Stimulated activated CD4-positive, alpha-beta T cell treated with anti-CD3 and anti-CD28 coated beads, Interleukin-2, amount 100 ng/mL, for 24 hours (primary cell): ENCODE measurements at places on chromosomes 1 and 21.

GRCh38 chr1:198273748-198274295 is 117.0 kb downstream of the NEK7 start:
- no peak for DNase-seq

DNA sequence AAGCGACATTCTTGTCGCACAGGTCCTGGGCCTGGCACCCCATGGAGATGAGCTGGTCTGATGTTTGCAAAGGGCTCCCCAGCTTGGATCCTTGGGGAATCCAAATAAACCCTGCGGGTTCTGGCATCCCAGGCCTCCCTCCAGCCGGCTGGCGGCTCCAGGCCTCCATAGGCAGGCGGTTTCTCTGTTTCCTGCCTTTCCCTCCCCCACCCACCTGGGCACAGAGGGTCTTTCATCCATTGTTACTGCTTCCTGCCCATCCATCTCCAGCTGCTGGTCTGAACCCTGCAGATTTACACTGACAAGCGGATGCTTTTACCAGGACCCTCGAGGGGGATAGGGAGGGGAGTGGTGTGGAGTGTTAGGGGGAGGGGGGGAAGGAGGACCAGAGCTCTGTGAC is 39.1 kb upstream of the ID3 start:
- no peak for DNase-seq

- no peak for DNase-seq
These were observed 10.2 kb downstream of the CXADR start for GRCh38 chr21:17523007-17523451.

GRCh38 chr1:99228153-99228552 is 36.1 kb upstream of the PLPPR4 start:
- DNase-seq: no peak

DNA sequence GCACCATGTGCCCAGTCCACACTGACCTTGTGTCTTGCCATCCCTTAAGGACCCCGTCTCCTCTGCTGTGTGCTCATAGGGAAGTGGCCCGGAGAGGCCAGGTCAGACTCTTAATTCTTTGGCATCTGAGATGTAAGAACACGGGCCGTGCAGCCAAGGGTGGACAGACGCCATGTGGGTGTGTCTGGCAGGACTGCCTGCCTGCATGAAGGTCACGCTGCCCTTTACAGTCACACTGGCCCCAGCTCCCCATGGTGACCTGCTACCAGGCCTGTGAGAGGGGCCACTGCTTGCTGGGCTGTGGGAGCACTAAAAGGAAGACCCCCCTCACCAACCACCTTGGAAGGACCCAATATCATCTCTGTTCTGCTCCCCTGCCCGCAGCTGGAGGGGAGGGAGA is 17.7 kb downstream of the DHRS3 start:
- DNase-seq: no peak

DNA sequence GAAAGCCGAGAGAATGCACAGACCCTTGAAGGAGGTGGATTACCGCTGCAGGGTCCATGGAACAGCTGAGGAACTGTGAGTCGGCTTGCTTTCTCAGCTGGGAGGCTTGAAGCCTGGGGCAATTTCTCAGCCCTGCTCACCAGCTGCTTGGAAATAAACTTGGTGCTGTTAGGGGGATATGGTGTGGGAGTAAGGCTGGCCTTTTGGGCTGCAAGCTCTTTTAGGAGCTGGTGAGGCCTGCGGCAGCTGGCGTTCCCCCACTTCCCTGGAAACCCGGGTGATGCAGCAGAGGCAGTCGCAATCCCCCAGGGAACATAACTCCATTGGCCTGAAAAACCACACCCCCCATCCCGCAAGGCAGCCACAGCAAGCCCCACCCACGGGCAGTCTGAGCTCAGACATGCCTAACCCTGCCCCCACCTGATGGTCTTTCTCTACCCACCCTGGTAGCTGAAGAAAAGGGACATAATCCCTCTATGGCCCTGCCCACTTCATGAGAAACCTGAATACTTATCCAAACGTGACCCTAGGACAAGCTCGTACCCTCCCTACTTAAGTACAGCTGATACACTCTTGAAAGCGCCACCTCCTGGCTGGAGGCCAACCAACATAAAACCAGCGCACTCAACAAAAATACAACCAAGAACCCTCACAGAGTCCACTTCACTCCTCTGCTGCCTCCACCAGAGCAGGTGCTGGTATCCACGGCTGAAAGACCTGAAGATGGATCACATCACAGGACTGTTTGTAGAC is 1995.8 kb downstream of the NCAM2 start:
- no peak for DNase-seq

DNA sequence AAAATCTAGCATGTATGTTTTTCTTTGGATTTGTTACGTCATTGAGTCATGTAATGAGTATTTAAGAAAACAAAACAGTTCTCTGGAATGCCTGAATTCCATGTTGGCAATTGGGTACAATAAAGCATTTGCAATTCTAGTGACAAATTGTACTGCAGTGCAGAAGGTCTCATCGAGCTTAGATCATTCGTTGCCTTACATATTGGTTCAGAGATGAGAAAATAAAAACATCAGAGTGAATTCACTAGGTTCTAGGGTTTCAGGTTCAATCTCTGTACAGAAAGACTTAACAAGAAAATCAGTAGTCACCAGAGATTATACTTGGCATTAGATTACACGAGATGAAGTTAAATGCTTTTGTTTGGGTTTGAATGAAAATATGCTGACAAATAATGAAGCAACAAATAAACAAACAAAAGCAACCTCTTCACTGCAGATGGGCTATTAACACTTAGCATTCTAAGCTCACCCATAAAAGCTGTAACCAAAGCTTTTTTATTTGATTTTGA is 124.7 kb downstream of the RYR2 start:
- no peak for DNase-seq

DNA sequence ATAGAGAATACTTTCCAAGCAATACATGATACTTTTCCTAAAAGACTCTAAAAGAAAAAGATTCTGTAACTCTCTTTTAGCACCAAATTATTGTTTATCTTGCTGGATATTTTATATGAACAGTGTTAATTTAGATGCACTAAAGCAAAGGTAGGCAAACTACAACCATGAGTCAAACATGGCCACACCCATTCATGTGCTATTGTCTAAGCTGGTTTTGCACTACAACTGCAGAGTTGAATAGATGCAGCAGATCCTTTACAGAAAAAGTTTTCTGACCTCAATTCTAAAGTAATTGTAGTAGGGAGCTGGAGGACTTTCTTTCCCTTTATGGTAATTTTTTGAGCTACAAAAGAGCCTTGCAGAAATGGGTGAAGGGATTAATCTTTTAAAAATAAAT is 19.4 kb downstream of the BLZF1 start:
- no peak for DNase-seq

GRCh38 chr1:5755552-5756125 is 236.6 kb downstream of the NPHP4 start:
- no peak for DNase-seq

DNA sequence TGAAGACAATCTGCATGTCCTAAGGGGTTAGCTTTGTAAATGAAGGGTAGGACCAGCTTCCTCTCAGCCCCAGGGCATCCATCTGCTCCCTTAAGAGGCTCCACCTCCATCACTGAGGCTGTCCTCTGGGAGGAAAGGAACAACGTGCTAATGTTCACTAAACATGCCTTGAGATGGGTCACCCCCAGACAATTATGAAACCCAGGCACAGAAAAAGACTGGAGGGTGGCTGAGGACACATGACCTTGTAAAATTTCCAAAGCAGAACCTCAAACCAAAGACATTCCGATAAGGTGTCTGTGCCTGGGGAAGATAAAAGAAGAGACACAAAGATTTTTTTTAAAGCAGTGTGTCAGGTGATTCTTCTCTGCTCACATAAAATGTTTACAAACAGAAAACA is 37.6 kb upstream of the ZNF124 start:
- DNase-seq: no peak

- DNase-seq: no peak
These were observed 275.2 kb downstream of the COL11A1 start for GRCh38 chr1:102833151-102833550.

GRCh38 chr1:159040893-159041724 is 31.4 kb downstream of the IFI16 start:
- no peak for DNase-seq

GRCh38 chr1:224435318-224435763 is 744 bp upstream of the WDR26 start:
- peak; percentile 39 for DNase-seq

GRCh38 chr1:117609471-117609911 is 3.6 kb downstream of the TENT5C start:
- DNase-seq: no peak

DNA sequence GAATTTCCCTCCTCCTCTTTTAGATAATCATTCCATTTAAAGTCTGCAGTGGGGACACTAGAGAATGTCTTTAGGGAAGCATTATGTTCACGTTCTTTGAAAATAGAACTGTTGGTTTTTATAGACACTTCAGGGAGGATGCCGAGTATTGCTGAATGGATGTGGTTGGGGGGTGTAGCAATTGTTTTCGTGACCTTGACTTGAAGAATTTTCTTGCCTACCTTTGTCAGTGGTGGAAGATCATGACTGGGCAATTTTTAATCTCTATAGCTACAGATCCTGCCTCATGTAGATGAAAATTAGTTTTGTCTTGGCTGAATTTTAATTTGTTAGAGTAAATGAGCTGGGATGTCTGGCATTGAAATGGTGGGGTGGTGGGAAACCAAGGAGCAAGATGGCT is 3.8 kb downstream of the SMG7 start:
- DNase-seq: no peak

- peak; percentile 59 for DNase-seq
These were observed 35.6 kb upstream of the WASF2 start for GRCh38 chr1:27525296-27526272.

DNA sequence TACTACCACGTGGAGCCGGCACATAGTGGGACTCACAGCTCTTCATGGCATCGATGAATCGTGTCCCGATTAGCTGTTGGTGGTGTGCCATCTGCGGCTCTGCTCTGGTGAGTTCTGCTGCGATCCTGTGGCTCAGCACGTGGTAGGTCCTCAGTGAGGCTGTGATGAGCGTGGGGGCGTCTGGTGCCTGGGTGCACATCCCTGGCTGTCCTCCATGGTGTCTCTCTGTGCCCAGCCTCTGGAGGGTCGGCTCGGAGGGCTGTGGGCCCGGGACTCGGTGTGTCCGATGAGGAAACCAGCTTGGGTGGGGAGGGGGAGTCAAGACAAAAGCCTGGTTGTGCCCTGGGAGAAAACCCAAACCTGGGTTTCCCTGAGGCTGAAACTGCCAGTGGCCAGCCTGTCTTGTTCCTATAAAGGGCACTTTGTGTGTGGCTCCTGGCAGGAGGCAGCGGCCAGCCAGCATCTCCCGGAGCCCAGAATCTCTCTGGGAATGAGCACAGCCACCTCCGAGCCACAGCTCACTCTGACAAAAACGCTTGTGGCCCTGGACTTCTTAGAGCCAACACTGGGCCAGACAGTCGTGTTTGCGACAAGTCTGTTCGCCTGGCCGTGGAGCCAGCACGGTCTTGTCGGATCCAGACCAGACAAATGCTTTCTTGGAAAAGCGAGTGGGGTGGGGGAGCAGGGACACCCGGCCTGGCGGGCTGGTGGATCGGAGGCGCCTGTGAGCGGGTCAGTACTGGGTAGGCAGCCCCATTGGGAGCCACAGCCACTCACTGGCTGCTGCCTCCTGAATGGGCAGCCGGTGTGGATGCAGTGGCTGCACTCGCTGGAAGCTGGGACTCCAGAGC is 31.8 kb downstream of the SPSB1 start:
- no peak for DNase-seq

- DNase-seq: no peak
These were observed 16.4 kb downstream of the CAPZA1 start for GRCh38 chr1:112636056-112636455.

DNA sequence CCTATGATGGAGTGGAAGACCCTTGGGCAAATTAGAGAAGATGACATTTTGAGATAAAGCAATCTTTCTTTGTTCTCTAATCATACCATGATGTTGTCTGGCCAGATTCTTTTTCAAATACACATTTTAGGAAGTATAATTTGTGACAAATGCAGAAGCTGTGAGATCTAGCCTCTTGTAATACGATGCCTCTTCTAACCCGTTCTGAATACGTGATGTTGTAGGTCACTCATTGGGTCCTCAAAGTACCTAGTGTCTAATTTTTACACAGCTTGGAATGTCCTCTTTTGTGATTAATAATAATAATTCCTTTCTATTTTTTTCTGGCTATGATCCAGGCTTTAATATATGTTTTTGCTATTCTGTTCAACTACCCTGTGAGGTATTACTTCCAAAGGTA is 502.7 kb downstream of the NUF2 start:
- DNase-seq: no peak

DNA sequence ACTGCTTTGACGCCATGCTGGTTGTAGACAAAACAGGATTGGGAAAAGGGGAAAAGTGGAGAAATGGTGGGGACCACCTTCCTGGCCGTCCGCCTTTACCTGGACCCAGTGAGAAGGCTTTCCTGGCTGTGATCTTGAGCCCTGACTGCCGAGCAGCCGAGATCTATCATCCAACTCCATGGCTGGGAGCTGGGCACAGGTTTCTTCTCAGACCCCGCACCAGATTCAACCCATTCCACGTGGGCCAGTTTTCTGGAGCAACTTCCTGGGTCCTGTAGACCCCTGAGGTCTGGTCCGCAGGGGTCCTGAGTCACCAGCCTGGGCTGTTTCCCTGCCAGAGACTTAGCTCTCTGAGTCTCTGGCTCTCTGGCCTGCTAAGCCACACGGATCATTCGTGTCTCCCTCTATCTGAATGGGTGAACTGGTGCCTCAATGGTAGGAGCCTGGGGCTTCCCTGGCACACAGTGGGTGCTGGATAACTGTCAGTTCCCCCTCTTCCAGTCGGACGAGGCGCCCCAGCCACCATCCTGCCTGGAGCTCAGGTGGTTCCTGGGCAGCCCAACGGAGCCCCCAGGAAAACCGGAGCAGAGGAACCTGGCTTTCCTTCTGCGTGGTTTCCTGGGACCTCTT is 4.5 kb upstream of the NPHP4 start:
- DNase-seq: no peak

- no peak for DNase-seq
These were observed at the start of gene MROH7 for GRCh38 chr1:54640863-54641836. Gene MROH7 (plus strand): TSS chr1:54641786. CDS start chr1:54652927, 11,141 bp downstream.

DNA sequence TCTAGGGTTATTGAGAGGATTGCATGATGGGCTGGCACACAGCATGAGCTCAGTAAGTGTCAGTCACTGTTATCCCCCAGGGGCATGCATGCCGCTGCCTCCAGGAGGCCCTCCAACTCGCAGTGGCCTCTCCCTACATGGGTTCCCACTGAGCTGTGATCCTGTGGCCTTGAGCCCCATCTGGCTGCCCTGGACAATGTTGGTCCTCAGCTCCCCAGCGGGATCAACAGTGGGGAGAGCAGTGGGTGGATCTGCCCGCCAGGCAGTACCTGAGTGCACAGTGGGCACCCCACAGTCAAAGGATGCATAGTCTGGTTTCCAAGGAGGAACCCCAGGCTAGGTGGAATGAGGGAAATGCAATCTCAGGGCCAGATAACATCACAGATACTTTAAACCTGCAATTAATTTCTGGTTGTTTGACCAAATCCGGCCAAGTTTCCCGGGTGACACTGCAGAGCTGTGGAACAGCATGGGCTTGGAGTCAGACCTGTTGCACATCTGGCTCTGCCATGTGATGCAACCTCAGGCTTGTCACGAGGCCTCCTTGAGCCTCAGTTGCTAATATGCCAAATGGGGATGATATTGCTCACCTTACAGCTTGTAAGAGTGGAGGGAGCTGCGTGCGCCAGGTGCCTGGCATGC is 9.3 kb downstream of the PADI3 start:
- no peak for DNase-seq
